ENCODE measurements at places on chromosomes 12 and 14.

DNA sequence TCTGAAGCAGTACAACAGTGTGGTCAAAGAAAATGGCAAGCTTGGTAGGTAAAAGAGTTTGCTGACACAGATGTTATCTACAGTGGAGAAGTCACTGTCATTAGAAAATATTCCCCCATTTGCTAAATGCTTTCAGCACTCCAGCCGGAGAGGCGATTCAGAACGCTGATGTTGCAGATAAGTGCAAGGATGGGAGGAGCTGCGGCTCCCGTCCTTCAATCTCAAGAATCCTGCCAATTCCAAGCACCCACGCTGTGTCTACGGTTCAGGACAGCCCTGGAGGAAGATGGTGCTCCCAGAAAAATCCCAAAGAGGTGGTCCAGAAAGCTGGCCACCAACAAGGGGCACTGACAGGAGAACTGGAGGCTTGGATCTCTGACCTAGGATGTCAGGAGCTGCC is 79.1 kb downstream of the ZFP36L1 start:
- no peak for DNase-seq

DNA sequence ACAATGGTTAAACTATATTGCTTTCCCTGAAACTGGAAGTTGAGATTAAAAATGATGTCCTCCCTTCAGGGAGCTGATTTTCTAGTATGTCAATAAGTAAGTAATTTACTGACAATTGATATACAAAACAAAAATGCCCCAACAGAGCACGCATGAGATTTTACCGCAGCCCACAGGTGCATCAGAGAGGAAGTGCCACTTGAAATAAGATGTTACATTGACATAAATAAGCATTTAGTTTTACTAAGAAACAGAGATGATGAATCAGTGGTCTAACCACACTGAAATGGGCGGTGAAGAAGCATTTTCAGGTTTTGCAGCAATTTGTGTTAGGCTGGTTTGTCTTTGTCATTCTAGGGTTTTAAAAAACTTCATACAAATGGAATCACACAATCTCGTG is 8.8 kb upstream of the CLECL1 start:
- peak; percentile 53 for DNase-seq

GRCh38 chr12:57261428-57261865 is 10.5 kb upstream of the STAC3 start:
- no peak for DNase-seq

DNA sequence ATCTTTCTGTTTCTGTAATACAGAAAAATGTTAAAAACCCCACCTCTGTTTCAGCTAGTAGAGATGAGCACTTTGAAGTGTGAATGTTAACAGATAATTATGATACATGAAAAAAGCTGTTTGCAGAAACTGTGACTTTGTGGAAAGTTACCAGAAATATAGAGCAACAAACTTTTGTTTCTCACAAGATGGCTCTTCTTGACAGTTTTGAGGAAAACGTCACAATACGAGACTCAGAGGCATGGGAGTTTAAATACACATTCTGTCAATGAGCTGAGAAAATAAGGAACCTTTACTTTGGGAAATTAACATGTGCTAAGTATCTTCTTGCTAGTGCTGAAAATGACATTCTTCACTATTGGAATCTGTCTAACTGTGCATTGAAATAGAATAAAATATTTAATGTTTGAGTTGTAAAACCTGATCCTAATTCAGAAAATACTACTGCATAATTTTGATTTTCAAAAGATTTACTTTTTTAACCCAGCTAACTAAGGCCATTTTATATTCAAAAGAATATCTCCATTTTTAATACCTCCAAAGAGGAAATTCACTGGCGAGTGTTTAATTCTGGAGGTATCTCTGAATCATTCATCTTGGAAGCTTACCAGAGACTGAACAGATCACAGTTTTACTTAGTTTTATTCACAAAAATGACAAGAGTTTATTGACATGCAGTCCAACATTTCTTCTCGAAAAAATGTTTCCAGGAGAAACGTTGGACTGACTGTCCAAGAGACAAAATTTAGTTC is 308.9 kb upstream of the LRFN5 start:
- DNase-seq, result no peak

GRCh38 chr14:75128596-75128990 is 1.7 kb upstream of the NEK9 start:
- no peak for DNase-seq

All from stimulated activated CD4-positive, alpha-beta T cell treated with anti-CD3 and anti-CD28 coated beads, Interleukin-4, amount 100 ng/mL, for 1 hour (primary cell).